Activated CD8-positive, alpha-beta memory T cell treated with anti-CD3 and anti-CD28 coated beads for 1 hour (primary cell): ENCODE measurements at places on chromosomes 7 and 10.

DNA sequence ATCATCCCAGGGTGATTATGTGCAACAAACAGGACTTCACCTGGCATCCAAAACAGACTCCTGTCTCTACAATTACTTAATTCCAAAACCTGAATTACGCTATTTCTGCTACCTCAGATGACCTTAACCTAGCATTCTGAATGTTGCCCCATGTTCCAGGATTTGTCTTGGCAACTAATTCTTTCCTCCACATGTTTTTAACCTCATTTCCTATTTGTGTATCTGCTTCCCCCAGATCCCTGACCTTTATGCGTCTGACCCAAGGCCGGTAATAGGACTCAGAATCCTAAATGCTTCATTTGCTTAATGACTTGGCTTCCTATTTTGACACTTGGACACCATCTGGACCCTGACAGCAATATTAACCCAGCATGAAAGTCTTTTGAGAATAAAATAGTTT lies 8.7 kb upstream of the ING3 start:
- no peak for DNase-seq

DNA sequence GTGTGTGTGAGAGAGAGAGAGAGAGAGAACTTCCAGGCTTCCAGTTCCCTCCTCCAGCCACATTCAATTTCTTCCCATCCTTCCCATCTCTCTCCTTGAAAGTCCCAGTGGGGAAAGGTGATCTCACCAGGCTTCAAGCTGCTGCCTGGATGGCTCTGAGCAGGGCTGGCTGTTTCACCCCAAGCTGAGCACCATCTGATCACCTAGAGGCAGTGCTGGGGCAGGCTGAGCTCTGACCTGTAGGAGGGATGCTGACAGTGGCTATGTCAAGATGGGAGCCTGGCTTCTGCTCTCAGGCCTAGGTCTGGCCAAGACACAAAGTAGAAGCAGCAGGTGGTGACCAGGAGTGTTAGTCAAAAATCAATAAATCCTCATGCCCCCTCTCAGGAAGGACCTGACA lies 370.8 kb downstream of the PLXNA4 start:
- DNase-seq = no peak

DNA sequence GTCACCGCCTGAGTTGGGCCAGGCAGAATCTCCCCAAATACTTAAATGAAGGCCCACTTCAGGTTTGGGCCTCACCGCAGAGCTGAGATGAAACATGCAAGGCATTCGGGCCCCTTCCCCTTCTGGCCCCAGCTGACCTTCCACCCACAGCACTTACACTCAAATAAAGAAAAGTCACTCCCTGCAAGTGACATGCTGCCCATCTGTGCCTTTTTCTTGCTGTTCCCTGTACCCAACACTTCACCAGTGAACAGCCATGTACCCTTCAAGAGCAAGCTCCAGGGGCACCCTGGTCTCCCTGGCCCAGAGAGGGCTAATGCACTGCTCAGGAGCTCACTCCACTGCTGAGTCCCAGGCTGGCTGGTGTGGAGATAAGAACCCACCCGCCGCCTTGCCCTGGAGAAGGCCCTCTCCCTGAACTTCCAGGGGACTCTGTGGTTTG lies 40.7 kb downstream of the ZCCHC24 start:
- no peak for DNase-seq

DNA sequence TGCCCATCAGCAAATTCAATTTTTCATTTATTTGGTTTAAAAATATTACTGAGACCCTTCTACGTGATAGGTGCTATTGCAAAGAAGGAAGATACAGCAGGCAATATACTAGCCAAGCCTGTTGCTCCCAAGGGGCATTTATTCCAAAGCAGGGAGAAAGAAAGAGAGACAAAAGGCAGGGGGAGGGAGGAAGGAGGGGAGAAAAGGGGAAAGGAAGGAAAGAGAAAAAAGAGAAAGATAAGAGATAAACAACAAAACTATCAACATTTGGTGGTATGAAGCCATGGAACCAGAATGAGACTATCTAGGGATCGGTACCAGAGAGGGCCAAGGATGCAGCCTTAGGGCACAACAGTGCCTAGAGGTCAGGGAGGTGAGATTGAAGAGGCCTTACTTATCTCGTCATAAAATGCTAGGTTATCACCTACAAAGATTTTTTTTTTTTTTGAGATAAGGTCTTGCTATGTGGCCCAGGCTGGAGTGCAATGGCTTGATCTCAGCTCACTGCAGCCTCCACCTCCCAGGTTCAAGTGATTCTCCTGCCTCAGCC lies 55.3 kb upstream of the CAPZA2 start:
- no peak for DNase-seq

DNA sequence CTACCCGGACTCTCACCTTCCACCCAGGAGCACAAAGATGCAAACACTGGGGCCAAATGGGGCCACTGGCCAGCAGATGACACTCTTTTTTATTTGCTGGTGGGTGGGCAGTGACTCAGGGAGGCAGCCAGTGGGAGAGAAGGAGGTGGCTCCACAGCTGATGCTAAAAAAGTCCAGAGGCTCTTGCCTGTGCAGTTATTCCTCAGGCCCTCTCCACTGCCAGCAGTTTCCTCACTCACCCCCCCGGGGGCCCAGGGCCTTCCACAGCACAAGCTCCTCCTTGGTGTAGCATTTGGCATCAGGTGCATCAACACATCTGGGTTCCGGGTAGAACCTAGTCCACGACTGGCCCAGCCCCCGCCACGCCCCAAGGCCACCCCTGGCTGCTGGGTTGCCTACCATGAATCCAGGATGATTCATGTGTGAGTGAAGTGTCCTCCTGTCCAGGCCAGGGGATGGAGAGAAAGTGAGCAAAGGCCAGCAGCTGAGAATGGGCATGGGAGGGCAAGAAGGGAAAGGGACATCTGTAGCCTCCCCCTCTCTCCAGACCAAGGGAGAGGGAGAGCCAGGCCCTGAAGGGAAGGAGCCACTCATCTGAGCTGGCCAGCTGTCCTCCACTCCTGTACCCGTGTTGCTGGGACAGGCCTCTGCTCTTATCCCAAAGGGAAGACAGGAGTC lies 1.7 kb upstream of the KCNH2 start:
- DNase-seq = no peak

- DNase-seq = no peak
Observed at GRCh38 chr7:2289111-2289586, 25.1 kb downstream of the SNX8 start.

DNA sequence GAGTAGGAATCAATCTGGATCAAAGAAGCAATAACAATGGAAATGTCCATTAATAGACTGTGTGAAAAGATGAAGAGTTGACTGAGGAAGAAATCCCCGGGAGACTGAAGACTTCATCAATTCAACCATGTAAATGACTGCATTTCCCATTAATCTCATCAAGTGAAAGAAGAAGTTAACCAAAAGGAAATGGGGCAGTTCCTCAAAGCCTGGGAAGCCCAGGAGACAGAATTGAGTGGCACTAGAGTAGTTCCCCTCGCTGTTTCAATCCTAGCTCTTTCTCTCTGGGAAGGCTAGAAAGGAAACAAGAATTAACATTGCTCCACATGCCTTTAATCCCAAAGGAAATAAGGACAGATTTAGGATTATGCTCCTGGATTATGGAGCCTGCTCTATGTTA lies 4.8 kb upstream of the OR6V1 start:
- DNase-seq = no peak

DNA sequence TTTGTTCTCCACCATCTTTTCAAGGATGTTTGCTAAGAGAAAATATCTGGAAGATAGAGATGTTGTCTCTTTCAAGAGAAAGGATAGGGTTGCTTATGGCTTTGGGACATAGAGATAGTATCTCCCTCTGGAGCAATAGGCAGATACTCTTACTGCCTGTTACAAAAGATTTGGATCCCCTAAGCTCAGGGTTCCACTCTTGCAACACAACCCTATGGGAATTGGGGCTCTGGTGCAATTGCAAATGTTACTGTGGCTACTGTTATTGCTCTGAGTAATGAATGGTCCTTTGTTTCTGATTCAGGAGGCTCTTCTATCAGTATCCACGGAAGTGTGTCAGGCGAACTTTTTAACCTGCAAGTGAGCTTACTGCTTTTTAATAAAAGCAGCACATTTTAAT lies 88.8 kb downstream of the GPR85 start:
- no peak for DNase-seq

DNA sequence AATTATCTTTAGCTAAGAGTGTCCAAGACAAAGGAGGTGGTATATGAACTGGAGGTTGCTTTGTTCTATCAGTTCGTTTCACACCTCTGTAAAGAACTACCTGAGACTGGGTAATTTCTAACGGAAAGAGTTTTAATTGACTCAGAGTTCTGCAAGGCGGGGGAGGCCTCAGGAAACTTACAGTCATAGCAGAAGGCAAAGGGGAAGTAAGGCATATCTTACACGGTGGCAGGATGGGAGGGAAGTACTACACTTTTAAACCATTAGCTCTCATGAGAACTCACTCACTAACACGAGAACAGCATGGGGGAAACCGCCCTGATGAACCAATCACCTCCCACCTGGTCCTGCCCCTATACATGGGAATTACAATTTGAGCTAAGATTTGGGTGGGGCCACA lies 1202.3 kb upstream of the LRRTM3 start:
- no peak for DNase-seq

GRCh38 chr10:51635436-51635835 lies 64.0 kb downstream of the CSTF2T start:
- DNase-seq = no peak

DNA sequence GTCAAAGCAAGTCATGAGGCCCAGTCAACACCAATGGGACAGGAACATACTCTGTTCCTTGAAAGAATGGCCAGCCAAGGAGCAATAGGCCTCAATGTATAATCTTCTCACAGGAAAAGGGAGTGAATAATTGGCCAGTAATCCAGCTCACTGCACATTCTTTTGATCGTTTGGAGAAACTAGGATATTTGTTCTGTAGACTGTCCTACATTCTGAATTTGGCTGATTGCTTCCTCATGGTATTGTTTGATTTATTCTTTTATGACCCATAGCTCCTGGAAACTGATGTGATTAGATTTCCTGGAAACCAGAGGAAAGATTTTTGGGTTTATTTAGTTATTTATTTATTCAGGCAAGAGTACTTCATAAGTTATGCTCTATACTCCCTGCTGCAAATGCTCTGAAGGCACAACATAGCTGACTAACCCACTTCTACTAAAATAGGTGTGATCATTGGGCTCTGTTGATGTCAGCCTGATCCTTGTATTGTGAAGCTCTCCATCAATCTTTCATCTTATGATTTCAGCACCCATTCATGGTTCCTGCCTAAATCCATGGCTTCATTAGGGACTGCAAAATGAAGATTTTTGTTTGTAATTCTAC lies 745.2 kb downstream of the SUGCT start:
- DNase-seq = no peak

GRCh38 chr10:21888959-21889358 lies 114.6 kb downstream of the DNAJC1 start:
- DNase-seq = no peak
